ENCODE measurements at places on chromosomes 11 and 22.

DNA sequence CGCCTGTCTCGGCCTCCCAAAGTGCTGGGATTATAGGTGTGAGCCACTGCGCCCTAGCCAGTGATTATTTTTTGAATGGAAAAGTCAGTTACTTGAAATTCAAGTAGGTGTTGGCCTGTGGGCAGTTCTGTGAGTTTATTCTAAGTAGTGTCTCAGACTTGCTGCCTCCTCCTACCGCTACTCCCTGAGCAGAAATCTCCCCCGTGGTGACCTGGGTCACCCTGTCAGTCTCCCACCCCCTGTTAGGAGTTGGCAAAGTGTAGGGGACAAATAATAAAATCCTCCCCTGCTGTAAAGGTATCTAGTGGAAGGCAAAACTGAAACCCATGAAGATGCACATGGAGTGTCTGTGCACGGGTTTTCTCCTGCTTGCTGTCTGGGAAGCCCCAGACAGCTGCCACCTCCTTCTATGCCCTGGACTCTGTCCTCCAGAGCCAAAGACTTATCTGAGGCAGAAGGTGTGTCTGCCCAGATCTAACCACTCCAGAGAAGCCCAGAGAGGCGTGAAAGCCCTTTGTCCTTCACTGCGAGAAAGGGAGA is 26.3 kb downstream of the SNAP29 start:
- DNase-seq, result no peak

DNA sequence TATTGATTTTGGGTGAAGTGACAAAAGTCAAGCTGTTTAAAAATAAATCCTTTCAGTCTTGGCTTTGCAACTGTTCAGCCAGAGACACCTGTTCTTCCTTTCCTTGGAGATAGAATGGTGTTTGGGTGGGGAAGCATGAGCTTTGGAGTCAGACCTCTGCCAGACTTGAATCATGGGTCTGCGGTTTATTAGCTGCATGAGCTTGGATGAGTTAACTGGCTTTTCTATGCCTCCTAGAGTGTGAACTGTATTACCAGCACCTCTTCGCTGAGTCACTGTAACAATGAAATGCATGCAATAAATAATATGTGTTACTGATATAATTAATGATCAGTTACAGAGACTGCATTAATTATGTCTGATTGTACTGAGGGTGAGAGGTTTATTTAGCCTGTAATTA is 13.5 kb upstream of the MYEOV start:
- DNase-seq, result no peak

- DNase-seq, result no peak
Measured at GRCh38 chr22:26660961-26661578, 3.7 kb downstream of the MIAT start.

- DNase-seq, result no peak
Measured at GRCh38 chr22:32710896-32711295, 90.6 kb upstream of the TIMP3 start.

DNA sequence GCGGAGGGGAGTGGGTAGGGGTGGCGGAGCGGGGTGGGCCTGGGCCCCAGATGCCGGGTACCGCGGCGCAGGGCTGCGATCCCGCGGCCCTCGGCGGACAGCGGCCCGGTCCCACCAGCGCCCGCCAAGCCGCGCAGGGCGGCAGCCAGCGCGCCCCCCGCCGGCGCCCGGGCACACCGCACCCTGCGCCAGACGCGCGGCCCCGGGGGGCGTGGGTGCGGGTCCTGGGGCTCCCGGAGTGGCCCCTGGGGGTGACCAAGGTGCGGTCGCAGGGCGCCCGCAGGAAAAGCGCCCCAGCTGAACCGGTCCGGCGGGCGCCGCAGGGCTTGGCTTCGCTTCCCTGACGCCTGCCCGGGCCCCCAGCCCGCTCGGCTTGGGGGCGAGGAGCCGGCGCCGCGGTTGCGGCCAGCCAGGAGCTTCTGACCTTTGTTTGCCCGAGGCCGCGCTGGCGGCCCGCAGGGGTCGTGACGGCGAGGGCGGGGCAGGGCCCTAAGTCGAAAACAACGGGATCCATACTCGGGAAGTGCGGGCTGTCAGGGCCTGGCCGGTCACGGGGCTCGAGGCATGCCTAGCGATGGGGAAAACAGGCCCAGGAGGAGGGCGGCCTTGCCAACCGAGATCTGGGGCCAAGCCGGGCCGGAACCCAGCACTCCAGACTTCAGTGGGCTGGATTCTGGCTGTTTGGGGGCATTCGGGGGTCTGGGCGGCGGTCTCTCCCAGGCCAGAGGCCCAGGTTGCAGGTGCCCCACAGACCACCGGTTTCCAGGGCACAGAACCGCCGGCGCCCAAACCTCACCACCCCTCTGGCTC is 581 bp upstream of the AP5B1 start:
- no peak for DNase-seq

DNA sequence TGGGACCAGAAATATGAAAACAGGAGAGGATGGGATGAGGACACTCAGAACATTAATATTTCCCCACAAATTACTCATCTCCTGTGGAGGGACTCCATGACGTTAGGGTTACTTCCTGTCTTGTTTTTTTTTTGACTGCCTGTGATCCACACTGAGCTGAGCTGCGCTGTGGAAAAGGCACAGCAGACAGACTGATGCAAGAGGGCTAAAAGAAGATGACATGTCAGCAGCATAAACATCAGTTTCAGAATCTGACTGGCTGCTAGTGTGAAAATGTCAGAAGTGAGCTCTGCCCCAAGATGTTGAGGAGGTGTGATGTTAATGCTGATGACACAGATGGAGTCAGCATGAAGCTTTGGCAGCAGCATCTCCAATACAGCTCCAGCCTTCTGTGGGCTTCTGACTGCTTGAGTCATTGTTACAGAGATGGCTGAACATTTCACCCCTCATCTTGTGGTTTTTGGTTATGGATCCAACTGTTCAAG is 286.8 kb downstream of the BLID start:
- DNase-seq, result no peak

- no peak for DNase-seq
Measured at GRCh38 chr11:59207988-59208451, 4.7 kb downstream of the MPEG1 start.

DNA sequence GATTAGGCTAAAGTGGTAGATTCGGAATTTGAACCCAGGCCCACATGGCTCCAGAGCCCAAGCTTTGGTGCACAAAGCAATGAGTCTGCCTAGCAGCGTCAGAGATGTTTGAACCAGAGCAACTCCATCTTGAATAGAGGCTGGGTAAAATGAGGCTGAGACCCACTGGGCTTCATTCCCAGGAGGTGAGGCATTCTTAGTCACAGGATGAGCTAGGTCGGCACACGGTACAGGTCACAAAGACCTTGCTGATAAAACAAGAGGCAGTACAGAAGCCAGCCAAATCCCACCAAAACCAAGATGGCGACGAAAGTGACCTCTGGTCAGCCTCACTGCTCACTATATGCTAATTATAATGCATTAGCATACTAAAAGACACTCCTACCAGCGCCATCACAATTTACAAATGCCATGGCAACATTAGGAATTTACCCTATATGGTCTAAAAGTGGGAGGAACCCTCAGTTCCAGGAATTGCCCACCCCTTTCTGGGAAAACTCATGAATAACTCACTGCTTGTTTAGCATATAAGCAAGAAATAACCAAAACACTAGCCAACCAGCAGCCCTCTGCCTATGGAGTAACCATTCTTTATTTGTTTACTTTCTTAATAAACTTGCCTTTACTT is 40.3 kb upstream of the DAGLA start:
- DNase-seq, result no peak

DNA sequence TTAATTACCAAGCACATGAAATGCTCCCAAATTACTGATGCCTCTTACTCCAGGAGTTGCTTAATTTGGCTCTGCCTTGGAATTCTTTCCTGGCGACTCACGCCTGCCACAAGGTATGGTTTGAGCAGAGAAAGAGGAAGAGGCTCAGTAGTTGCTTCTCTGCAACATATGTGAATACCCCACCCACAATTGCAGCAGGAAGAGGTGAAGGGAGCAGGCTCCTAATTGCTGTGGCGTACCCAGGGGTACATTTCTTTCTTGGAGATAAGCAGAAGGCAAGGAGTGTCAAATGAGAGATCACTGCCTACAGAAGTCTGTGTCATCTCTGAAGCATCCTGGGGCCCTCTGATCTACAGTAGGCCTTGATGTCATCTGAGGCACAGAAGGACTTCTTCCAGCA is 10.6 kb upstream of the NNMT start:
- no peak for DNase-seq

DNA sequence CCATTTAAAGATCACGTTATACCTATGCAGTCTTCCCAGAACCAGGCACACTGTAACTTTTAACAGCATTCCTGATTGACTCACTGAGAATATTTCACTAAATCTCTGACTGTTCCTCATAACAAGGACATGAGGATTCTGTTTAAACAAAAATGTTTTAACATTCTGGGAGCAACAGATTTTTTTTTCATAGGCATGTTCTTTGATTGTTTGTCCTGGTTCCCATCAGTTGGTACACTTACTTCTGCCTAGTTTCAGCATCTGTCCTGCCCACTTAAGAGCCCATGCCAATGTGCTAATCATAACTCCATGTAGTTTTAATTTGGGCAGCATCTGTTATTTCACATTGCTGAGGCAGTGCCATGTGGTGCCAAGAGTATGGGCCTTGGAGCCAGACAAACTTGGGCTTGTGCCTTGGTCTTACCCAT is 138.5 kb upstream of the CTSC start:
- no peak for DNase-seq

DNA sequence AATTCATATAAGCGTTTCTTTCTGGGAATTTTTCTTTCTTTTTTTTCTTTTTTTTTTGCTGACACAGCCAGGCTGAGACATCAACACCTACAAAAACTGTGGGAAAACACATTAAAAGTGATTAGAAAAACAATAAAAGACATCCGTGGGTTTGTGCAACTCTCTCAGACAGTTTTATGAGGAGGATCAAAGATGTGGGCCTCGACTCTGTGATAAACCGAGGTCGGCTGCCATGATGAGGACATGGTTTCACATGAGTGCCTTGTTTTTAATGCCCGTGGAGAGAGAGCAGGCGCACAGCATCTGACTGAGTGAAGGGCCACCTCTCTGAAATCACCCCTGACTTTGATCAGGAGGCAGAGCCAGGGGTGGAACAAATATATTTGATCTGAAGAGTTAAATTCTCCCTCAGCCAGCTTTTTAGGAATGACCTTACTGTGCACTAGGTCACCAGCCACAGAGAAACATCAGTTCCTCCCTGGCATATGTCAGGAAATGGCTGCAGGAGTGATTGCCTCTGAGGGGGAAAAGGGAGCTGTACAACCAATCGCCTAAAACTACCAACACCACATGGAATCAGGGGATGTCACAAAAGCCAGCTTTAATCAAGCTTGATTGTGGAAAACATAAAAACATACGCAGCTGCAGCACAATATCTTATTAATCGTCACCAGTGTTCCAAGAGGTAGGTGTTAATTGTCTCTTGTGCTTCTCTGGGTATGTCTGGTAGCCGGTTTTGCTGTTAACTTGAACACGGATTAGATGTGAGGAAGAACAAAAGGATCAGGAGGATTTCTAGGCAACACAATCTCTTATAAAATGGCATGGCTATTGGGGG is 164.7 kb downstream of the MAML2 start:
- DNase-seq, result no peak

GRCh38 chr22:50702261-50702671 is 29.6 kb downstream of the SHANK3 start:
- DNase-seq, result no peak

DNA sequence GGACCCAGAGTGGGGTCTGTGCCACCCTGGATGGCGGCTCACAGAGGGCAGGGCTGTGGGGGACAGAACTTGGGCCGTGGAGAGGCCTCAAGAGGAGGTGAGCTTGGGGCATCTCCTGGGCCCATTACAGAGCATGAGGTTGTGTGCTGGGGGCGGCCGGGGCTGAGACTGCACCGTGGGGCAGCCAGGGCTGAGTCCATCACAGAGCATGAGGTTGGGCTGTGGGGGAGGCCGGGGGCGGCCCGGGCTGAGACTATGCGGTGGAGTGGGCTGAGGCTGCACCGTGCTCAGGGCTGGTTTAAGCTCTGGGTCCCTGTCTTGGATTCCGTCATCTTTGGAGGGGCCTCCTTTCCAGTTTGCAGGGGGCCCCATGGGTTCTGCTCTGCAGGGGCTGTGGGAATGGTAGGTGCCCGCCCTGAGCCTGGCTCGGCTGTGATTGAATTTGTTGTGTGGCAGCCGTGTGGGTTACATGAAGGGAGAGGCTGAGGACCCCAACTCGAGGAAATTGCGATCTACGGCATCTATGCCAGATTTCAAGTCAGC is 38.1 kb upstream of the MUC5AC start:
- peak; percentile 25 for DNase-seq

GRCh38 chr11:83156996-83157593 is at the start of gene PCF11:
PCF11 (plus strand) TSS chr11:83157131; CDS start chr11:83157440, 309 bp downstream.
- DNase-seq, result no peak

DNA sequence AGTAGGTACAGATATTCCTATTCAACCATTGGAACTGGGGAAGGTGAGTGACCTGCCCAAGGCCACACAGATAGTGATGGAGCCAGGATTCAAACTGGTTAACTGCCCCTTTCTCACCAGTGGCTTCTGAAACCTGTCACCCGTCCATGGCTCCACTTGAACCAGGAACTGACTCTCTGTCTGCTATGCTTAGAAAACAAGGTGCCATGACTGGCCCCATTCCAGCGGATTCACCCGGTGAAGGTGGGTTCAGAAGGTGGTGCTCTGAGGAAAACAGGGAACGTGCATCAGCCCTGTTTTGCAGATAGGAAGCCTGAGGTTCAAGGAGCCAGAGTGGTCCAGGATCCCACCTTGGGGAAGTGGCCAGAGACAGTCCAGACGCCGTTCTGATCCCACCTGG is 2.6 kb upstream of the PATZ1 start:
- DNase-seq, result no peak

DNA sequence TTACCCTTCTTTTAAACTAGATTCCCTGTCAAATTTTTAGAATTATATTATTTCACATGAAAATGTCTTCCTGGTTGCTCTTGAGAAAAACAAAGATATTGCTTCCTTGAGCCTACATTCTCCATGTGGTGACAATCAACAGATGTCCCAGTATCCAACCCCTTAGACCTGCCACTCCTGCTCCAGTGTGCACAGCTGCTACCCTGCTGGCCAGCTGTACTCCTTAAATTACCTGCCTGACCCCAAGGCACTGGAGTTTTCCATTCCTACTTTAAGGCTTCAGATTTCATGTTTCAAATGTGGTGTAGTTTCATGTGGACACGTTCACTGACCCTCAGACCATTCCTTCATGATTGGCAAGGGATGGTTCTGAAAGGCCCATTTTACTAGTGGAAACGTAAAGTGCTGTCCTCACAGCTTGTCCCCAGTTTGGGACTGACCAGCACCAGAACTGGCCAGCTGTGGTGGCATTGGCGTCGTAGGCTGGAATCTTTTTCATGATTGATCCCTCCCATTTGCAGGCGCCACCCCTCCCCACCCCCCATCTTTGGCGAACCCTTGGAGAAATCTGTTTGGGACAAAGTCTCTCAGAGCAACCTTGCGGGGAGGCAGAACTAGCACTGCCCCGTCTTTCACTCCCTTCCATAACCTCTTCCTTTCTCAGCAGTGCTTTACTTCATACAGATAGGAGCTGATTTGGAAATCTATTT is 123.5 kb downstream of the DBX1 start:
- DNase-seq, result no peak

DNA sequence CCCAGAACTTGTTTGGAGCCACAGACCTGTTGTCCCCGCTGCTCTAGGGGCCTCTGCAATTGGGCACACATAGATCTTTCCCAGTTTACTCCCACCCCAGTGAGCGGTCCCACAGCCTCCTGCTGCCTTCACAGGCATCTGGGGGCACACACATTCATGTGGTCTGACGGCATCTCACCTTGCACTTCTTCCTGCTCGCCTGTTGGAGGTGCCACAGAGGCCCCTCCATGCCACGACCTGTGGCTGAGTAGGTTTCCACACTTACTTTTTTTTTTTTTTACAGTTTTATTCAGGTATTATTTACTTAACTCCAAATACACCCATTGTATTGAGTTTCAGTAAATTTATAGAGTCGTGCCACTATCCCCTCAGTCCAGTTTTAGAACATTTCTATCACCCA is 68.9 kb upstream of the SEPTIN5 start:
- DNase-seq, result peak; percentile 44

Data from activated CD8-positive, alpha-beta memory T cell treated with anti-CD3 and anti-CD28 coated beads, Interleukin-2, amount 50 U/mL, for 48 hours (primary cell).